ENCODE measurements at places on chromosomes 1 and 21.

GRCh38 chr1:223405507-223405906 is 12.3 kb downstream of the CCDC185 start:
- DNase-seq: no peak

DNA sequence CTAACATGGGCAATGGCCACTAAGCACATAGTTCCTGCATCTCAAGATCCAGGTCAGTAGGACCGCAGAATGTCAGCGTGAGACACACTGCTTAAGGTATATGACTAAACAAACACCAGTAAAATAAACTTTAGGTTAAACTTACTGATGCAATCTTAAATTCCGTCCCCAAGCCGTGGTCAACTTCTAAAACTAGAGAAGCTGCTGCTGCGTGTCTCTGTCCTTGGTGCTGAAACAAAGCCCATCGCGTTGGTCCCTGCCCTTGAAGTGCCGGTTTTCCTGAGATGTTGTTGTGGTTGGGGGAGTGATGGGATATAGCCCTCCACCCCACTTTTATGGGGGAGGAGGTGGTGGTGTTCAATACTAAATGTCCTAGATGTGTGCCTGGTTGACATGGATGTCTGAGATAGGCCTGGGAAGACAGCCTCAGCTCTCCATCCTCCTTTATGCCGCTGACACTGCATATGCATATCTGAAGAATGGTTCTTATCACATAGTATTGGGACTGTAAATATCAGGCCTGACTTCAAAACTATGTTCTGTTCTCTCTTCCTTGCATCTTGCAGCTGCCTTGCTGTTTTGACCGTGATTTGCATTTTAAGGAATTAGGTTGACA is 72.0 kb upstream of the KCNA3 start:
- DNase-seq: peak; percentile 22

DNA sequence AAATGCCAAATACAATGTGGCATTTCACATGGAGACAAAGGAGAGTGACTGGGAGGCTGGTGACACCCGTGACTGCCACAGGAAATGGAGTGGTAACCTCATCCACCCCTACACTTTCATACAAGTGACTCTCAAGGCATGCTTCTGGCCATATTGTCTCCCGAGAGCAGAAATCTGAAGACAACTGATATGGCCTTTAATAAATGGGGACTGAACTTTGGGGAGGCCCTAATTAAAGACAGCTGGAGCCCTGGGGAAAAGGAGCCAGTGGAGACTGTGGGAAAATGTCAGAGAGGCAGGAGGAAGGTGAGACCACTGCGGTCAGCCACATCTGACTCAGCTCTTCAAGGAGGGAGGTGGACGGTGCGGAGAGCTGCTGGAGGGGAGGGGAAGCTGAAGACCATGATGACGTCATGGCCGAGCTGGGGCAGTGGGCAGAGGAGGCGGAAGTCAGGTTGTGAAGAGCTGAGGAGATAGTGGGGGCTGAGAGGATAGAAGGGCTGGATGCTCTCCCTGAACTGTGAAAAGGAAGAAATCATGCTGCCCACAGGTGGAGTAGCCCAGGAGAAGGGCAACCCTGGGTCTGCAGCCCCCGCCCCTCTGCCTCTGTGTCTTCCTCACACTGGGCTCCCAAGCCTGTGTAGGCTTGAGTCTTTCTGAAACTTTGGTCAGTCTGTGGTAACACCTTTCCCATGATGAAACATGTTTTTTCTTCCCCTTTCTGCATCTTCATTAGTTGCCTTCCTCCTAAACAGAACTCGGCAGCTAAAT is 14.0 kb upstream of the NCF2 start:
- DNase-seq: peak; percentile 70

GRCh38 chr1:6473974-6474814 is 8.2 kb upstream of the TNFRSF25 start:
- DNase-seq: no peak

- DNase-seq: no peak
Observed at GRCh38 chr1:95216292-95216990, 17.6 kb upstream of the RWDD3 start.

GRCh38 chr1:973459-974292 is 7.4 kb downstream of the PLEKHN1 start:
- no peak for DNase-seq

GRCh38 chr1:222794656-222795474 is 20.0 kb upstream of the DISP1 start:
- DNase-seq: no peak

- DNase-seq: no peak
Observed at GRCh38 chr1:68644504-68644903, 147.6 kb upstream of the DEPDC1 start.

DNA sequence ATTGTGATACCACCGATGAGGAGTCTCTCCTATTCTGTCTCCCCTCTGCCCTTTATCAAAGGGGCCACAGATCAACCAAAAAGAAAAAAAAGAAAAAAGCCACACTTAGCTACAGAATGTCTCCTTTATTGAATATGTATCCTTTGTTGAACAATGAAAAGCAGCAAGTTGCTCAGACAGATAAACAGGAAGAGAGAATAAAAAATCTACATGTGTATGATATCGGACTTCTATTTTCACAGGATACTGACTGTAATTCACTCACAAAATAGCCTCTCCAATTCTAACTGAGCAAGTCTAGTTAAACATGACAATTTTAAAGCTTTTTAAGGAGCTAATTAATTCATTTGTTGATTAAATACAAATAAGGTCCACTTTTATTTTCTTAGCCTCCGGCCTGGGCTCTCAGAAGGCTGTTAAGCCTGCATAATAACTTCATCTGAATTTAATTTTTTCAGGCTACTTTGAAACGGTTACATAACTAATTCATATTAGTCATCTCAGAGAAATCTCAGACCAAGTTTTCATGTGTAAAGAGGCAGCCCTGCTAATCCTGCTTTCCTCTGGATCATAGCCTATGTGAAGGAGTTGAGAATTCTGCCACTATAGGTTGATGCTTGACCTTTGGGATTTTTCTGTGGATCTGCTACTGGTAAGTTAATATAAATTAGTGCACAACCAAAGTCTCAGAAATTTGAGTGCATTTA is 304.1 kb upstream of the NR5A2 start:
- no peak for DNase-seq

GRCh38 chr21:28639737-28640136 is 352.9 kb downstream of the LTN1 start:
- no peak for DNase-seq

DNA sequence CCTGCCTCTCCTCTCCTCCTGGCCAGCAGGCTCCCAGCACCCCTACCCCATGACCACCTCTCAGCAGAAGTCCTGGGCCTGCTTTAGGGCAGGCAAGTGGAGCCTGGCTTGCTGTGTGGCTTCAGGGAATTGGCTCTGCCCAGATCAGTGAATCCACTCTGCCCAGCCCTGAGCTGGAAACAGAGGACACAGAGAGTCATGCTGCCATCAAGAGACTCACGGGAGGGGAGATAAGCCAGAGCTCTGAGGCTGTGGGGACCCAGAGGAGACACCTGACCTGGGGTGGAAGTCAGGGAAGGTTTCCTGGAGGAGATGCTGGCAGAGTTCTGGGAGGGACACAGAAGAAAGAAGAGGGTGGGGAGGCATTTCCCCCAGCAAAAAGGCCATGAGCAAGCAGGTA is 54.2 kb downstream of the GLIS1 start:
- no peak for DNase-seq

DNA sequence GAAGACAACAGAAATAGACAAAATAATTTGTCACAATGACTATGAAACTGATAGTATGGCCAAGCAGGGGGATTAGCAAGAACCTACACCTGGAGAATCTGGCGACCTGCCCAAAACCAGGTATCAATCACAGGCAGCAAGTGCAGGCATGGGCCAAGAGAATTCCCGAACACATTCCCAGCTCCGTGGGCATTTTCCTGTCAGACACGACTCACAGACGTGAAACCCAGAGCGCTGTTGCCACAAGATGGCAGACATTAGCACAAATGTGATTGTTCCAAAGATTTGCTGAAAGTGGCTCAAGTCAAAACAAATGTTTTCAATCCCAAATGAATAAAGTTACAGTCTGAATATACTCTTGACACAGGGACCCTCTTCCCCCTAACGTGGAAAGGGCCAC is 36.8 kb downstream of the HLCS start:
- no peak for DNase-seq

DNA sequence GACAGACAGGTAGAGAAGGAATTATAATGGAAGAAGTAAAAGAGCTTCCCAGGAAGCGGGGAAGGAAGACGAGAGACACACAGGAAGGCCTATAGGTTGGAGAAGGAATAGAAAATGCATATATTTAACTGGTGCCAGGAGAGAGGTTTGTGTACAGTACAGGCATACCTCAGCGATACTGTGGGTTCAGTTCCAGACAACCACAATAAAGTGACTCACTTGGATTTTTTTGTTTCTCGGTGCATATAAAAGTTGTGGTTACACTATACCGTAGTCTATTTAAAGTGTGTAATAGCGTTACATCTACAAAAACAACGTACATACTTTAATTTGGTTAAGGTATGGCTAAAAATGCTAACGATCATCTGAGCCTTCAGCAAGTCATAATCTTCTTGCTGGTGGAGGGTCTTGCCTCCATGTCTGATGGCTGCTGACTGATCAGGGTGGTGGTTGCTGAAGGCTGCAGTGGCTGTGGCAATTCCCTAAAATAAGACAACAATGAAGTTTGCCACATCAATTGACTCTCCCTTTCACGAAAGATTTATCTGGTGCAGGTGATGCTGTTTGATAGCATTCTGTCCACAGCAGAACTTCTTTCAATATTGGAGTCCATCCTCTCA is 16.0 kb downstream of the YARS1 start:
- no peak for DNase-seq

GRCh38 chr1:991895-992294 is 8.0 kb downstream of the HES4 start:
- no peak for DNase-seq

DNA sequence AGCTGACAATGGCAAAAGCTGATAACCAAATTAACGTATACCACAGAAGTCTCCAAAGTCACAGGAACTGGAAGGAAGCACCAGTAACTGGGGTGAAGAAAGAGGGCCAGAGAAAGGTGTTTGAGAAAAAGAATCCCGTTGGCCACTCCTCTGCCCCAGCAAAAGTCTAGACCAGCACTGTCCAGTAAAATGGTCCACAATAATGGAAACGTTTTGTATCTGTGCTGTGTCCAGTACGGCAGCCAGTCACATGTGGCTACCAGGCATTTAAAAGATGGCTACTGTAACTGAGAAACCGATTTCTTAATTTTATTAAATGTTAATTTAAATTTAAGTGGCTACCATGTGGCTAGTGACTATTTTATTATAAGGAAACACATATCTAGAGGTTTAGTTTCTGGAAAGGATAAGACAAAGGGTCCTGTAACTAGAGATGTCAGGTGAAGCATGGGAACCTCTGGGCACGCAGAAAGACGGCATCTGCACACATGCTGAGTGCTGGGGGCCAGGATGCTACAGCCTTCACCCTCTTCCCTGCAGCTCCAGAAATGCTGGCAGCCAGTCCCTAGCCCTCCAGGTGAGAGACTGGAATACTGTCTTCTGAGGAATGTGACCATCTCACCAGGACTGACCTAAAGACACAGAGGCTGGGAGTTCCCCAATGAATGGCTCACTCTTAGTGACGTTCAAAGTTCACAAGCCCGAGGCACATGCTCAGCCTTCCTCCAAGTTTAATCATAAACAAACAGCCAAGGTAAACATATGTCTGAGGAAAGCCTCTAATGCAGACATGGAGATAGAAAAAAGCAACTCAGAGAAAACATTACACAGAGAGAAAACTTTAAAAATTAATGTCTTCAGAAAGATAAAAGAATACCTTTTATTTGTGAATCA is 50.7 kb downstream of the JAK1 start:
- DNase-seq: no peak

DNA sequence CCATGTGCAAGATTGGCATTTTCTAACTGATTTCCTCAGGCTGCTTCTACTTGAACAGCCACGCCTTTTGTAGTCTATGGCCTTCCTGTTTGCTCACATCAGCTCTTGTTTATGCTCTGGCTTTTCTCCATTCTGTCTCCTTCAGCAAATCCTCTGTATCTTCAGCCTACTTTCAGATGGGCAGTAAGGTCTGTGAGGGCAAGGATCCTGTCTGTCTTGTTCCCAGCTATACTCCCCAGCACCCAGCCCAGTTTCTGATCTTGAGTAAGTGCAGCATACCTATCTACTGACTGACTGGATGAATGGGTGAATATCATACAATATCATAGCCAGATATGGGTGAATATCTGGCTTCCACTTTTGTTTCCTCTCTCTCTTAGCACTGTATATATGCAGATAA is 438.1 kb downstream of the LMO4 start:
- DNase-seq: no peak

- DNase-seq: no peak
Observed at GRCh38 chr1:94275083-94275482, 37.7 kb upstream of the ARHGAP29 start.

DNA sequence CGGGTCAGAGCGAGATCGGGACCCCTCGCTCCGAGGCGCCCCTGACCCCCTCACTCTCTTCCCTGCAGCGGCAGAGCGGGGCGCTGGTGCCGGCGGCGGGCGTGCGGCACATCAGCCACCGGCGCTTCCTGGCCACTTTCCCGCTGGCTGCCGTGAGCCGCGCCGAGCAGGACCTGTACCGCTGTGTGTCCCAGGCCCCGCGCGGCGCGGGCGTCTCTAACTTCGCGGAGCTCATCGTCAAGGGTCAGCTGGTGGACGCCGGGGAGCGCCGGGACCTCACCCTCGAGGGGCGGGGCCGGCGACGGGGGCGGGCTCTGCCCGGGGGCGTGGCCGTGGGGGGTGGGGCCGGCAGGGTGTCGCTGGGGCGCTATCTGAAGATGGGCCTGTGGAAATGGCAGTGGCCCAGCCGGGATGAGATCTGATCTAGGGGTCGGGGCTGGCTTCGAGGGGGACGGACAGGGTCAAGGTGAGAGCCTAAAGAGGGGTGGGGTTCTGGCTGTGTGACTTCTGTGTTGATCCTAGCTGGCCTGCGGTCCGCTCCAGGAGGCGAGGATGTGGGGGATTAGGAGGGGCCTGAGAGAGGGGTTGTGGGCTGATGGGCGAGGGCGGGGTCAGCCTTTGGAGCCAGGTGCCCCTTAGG is 23.6 kb downstream of the PTPRU start:
- DNase-seq: peak; percentile 4

GRCh38 chr1:54356680-54357147 is 49.5 kb downstream of the SSBP3 start:
- DNase-seq: peak; percentile 44

DNA sequence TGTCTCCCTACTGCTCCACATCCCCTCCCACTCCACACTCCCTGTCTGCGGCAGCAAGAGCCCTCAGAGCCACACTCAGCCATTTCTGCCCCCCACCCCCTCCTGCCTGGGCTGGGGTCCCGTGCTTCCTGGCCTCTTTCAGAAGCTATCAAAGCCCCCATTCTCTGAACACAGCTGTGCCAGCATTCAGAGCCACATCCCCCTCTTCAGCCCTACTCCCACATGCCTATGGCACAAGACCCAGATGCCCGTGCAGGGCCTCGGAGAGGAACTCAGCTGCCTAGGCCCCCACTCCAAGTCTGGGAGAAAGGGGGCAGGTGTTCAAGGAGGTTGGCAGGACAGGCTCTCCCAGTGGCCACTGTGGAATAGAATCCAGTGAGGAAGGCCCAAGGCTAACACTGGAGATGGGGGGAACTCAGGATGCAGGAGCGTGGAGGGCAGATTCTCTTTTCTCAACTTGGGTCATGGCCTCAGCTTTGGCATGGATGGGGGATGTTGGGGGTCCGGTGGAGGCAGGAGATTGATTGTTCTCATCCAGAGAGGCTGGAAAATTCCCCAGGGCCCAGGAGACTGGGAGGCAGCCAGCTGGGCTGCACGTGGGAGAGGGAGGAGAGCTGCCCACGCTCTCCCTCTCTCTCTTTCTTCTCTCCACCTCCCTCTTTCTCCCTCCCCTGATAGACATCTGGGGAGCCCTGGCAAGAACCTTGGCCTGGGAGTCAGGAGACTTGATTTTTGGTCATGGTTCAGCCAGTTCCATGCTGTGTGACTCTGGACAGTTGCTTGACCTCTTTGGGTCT is 3.5 kb upstream of the BCAN start:
- DNase-seq: no peak

GRCh38 chr1:161074676-161075368 is 5.1 kb upstream of the ARHGAP30 start:
- no peak for DNase-seq

All from CD4-positive, alpha-beta T cell treated with Interferon gamma for 1 hour (primary cell).